ENCODE measurements at places on chromosomes 7 and 10.

DNA sequence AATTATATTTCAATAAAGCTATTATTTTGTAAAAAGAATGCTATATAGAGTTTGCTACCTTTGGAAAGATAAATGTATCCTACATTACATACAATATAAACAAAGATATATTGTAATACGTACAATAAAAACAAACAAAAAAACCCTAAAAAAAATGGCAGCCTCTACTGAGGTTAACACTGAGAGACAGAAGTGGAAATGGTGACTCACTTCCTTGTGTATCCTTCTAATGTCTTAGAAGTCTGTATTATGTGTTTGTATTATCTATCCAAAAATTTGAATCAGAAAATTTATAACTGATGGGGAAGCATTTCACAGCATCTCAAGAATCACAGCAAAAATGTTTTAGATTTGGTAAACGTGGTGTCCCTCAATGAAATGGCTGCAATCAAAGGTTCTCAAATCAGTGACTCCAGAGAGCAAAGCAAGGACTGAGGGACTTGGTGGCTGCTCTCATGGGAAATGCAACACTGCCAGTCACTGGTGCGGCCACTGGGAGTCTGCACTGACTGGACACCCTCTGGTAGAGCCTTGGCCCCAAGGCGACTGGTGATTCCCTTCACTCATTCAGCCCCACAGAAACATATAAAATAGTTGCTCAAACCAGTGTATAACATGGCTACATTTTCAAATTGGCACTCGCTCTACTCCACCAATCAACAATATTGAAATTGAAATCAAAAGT, 53.8 kb downstream of the PANK1 start:
- DNase-seq: peak; percentile 18

DNA sequence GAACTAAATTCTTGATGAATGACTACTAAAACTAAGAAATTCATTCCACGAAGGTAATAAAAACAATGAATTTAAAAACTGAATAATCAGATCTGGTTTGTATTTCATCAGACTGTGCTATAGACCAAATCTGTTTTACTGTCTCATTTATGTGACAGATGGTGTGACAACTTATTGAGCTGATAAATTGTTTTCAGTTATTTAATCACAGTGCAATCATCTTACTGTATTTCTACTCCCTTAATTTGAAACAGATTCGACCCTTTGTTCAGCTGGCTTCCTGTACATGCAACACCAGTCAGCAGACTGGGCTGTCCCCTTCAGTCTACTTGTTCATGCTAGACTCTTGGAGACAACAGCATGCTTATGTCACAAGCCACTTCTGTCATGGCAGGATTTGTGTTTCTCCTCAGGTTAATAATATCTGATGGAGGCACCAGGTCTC, 150.9 kb downstream of the MBL2 start:
- no peak for DNase-seq

DNA sequence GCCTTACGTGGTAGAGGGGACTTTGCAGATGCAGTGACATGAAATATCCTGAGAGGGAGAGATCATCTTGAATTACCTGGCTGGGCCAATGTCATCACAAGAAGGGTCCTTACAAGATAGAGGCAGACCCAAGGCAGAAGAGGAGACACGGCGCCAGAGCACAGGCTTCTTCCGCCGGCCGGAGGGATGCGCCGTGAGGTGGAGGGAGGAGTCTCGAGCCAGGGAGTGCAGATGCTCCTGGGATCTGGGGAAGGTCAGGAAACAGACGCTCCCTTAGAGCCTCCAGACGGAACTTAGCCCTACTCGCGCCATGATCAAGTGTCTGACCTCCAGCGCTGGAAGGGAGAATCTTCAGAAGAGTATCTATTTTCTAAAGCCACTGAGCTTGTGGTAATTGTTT, 304.8 kb downstream of the GLRX3 start:
- DNase-seq: no peak

DNA sequence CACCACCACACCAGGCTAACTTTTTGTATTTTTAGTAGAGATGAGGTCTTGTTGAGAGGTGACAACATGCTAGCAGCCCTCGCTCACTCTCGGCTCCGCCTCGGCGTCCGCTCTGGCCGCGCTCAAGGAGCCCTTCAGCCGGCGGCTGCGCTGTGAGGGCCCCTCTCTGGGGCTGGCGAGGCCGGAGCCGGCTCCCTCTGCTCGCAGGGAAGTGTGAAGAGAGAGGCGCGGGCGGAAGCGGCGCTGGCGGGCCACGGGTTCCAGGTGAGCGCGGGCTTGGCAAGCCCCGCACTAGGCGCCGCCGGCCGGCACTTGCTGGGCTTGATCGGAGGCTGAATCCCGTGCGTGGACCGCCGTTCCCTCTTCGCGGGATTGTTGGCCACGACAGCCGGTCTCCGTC, 83.0 kb downstream of the EEPD1 start:
- DNase-seq: no peak

- no peak for DNase-seq
These were observed 48.3 kb downstream of the CSTF2T start for GRCh38 chr10:51651063-51651462.

DNA sequence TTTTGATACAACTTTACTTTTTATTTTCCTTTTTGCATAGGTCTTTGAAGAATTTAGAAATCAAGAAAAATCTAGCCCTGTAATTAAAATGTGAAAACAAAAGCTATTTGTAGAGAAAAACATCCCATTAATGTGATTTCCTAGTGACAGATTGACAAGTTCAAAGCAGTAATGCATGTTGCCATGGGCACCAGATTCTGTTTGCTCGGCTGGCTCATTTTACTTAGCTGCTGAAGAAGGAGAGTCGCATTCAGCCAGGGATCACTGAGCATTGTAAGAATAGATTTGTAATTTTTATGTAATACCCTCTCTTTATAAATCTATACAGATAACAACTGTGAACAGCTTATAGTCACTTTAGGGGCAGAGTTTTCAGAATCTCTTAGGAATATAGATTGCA, 28.5 kb downstream of the DNAJB9 start:
- no peak for DNase-seq

DNA sequence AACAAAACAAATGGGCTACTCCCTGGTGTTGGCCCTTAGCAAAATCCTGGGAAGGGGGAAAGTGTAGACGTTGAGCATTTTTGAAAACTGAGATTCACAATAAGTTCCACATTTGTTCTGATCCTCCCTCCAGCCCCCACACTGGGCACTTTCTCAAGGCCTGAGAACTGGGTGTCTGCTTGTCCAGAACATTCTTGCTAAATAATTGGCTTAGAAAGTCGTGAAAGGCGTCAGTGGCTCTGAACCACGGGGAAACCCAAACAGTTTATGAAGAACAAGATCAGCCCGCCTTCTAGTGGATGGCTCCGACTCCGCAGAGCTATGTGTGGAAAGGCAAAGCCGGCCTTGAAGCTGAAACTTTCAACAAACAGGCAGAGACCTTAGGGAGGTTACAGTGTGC, 370.1 kb downstream of the PRPF18 start:
- DNase-seq: peak; percentile 85

- no peak for DNase-seq
These were observed 315.3 kb downstream of the ADRA2A start for GRCh38 chr10:111392159-111392558.

- DNase-seq: no peak
These were observed 151.0 kb upstream of the YAE1 start for GRCh38 chr7:39415091-39415787.

DNA sequence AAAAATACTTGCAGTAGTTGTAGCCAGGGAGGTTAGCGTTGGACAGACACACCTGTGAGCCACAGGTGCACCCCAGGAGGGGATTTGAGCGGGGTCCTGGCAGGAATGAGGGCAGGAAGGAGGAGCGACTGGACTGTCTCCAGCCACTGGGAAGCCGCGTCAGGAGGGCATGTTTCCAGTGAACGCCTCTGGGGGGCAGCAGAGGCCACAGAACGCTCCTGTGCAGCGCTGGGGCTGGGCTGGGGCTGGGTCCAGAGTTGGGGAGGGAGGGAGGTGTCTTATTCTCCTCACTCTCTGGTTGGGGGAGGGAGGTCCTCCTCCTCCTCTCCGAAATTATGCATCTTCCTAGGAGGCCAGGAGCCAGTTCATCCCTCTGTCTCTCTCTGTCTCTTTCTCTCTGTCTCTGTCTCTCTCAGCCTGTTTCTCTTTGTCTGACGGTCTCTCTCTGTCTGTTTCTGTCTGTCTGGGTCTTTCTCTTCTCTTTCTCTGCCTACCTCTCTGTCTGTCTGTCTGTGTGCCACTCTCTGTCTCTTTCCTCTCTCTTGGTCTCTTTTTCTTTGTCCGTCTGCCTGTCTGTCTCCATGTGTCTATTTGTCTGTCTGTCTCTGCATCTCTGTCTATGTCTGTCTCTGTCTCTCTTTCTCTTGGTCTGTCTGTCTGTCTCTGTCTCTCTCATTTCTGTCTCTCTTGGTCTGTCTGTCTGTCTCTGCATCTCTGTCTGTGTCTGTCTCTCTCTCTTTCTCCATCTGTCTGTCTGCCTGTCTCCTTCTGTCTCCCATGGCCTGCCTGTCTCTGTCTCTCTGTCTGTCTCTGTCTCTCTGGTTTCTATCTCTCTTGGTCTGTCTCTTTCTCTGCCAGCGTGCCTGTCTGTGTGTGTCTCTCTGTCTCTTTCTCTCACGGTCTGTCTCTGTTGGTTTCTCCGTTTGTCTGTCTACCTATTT, 9.9 kb upstream of the PSMG3 start:
- DNase-seq: peak; percentile 25

DNA sequence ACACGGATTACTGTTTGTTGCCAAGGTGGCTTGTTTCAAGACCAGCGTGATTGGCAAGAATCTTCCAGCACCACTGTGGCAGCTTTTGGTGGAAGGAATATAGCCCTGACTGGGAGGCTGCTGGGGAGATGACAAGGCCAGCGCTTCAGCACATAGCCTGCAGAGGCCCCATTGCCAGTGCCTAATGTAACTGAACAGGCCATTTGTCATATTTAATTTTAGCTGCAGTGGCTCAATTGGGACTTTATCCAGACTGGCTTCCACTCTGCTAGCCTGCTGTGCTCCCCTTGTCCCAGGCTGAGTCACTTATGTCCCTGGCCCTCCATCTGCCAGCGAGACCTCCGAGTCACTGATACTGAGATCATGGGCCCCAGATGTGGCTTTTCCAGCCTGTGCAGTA, 483.1 kb downstream of the GALNT17 start:
- no peak for DNase-seq

- no peak for DNase-seq
These were observed 700.9 kb upstream of the ANKRD30A start for GRCh38 chr10:36424502-36424901.

DNA sequence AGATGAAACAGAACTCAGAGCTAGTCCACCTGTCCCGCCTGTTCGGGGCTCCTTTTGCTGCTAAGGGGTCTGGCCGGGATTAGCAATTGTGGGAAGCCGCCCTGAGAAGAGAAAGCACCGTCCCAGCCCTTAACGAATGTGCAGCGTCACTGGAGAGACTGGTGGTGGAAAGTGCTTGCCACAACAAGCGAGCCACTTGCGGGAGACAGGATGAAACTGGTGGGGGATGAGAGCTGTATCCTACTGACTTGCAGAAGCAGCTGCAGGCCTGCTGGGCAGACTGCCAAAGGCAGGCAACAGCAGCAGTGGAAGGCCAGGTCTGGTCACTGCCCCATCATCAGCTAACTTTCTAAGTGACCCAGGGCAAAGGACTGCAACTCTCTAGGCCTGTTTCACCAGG, 95.4 kb downstream of the FAM53B start:
- DNase-seq: peak; percentile 85

DNA sequence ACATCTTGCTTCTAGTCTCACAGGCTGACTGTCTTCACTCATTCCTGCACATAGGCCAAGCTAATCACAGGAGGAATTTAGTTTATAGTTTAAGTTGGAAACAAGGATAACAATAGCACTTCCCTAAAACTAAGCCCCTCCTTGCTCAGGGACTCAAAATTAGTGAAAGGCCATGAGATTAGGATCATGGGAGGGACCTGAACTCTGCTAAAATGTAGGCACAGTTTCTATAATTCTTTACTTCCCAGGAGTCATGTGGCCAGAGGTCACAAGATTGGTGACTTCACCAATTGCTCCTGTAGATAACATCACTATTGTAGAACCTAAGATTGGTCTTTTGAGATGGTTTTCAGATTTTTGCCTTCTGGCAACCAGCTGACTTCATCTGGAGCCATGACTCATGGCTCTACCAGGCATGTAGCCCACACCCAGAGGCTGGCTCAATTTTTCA, 14.8 kb upstream of the UPP1 start:
- DNase-seq: no peak

- DNase-seq: no peak
These were observed 272.9 kb downstream of the WDR37 start for GRCh38 chr10:1328981-1329614.

GRCh38 chr7:94618126-94618525, 37.8 kb downstream of the SGCE start:
- no peak for DNase-seq

DNA sequence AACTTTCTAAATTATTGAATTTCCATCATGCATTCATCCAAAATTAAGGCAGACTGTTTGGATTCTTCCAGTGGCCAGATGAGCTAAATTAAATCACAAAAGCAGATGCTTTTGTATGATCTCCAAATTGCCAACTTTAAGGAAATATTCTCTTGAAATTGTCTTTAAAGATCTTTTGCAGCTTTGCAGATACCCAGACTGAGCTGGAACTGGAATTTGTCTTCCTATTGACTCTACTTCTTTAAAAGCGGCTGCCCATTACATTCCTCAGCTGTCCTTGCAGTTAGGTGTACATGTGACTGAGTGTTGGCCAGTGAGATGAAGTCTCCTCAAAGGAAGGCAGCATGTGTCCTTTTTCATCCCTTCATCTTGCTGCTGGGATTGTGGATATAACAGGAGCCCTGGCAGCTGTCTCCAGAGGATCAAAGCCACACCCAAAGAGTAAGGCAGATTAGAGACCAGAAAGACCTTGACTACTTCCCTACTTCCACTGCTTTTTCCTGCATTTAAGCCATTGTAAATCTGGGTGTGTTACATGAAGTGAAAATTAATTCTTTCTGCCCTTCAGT, 8.2 kb upstream of the CFAP69 start:
- DNase-seq: no peak

GRCh38 chr7:75879771-75880184, 944 bp downstream of the RHBDD2 start:
- peak; percentile 82 for DNase-seq

DNA sequence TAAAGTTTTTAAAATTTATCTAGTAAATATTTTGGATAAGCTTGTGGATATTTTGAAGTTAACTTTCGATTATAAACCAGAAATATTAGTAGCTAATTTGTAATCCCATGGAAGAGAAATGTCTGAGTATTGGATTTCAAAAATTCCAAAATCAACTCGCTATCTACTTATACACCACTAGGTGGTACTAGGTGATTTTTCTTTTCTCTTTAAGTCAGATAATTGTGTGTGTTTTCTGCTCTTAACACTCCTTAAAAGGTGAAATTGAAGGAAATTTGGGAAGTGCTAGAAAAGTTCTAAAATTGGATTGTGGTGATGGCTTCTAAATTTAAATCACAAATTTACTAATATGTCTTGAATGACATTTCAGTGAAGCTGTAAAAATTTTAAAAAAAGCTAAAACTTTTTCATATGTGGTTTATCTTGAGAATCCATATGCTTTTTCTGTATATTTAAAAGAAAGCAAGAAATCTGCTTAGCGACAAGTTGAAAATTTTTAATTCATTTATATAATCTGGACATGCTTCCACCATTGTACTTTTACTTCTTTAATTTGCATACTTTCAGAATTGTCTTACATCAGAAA, 90.2 kb downstream of the IPMK start:
- no peak for DNase-seq
